NCI-H446 (cell line): ENCODE measurements at places on chromosomes 12 and 14.

DNA sequence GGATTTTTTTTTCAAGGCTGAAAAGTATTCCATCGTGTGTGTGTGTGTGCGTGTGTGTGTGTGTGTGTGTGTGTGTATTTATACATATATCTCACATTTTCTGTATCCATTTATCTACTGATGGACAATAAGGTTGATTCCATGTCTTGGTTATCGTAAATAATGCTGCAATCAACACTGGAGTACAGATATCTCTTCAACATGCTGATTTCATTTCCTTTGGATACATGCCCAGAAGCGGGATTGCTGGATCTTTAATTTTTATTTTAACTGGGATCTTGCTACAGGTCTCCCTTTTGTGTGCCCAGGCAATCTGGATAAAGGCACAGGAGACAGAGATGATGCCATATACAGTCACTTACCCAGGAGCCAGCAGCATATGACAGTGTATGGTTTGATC is 338.1 kb downstream of the SOX5 start:
- peak; percentile 48 for DNase-seq

- no peak for DNase-seq
Measured at GRCh38 chr12:89494411-89495231, 30.0 kb downstream of the GALNT4 start.

- DNase-seq = no peak
Measured at GRCh38 chr12:3097186-3097804, 20.1 kb downstream of the TSPAN9 start.

- DNase-seq = no peak
Measured at GRCh38 chr12:125968413-125968812, 903.2 kb downstream of the AACS start.

DNA sequence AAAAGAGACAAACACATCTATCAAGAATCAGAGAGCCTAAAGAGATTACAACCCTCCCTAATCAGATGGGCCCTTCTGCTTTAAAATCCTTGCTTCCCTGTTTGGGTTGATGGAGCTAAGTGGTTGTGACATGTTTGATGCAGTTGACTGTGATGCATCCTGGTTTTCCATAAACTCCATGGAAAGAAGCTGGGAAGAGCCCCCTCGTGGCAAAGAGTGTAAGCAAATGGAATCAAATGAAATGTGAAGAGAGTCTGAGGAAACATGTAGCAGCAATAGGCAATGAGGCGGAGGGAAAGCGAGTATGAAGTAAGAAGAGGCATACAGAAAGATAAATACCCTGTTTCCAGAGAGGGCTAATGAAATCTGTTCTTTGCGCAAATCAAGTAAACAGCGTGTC is 70.4 kb upstream of the SLCO1C1 start:
- peak; percentile 37 for DNase-seq

DNA sequence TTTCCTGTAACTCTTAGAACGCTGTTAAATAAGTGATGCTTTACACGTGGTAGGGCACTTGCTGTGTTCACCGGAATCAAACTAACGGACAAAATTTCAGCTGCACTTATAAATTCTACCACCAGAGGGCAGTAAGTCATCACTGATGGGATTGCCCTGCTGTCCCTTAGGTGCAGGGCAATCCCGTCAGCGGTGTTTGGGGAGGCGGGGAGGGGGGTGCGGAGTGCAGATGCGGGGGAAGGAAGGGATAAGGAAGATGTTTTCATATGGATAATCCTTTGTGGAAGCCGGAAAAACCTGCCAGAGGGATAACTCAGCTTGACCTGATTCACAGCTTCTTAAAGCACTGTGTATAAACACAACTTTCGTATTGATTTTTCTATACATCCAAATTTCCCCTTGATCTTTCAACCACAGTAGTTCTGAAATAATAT is 21.7 kb upstream of the SLC10A1 start:
- DNase-seq = peak; percentile 87

- no peak for DNase-seq
Measured at GRCh38 chr12:5140190-5140589, 96.5 kb downstream of the KCNA5 start.

GRCh38 chr14:49962621-49963020 is 69.7 kb downstream of the ARF6 start:
- no peak for DNase-seq

DNA sequence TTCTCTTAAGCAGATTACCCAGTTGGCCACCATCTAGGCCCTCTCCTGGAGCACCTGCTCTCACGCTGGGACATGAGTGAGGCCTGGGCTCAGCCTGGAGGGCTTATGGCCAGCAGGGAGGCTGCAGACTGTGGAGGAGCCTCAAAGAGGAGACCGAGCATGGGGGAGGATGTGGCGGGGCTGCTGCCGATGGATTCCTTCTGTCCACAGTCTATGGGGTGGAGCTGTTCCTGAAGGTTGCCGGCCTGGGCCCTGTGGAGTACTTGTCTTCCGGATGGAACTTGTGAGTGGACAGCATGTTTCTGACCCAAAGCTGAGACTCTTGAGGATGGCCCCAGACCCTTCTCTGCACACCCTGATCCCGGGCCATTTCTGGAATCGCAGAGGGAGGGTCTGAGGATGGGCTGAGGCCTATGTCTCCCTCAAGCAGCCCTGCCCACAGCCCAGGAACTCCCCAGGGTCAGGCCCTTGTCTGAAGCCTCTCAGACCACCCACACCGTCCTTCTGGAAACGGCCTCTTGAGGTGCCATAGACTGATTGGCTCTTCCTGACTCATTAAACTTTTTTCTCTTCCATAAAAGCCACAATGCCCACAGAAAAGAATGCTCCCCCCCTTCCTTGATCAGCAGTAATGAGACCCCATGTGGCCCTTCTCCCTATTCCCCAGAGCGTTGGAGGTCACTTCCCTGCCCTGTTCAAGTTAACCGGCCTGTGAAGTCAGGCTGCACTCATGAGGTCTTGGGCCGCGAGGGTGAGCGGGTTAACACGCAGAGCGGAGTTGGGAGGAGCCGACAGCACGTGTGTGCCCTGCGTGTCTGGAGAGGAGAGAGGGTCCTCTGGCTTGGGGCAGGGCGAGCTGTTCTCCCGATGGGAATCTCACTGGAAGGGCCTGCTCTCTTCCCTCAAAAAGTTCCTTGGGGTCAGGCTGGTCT is 49.0 kb downstream of the SLC8B1 start:
- DNase-seq = no peak

DNA sequence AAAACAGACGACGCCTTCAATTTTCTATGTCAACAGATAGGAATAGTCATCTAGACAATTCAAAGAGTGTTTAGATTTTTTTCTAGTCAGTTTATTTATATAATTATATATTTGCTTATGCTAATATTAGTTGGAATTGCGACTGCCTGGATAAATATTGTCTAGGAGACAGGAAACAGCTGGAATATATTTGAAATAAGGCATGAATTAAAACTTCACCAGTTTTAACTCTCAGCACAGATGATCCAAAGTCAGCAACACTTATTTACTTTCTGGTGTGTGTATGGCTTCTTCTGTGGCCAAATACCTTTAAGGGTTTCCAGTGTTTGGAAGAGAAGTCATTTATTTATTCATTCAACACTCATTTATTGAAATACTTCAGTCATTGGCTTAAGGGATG is 1215.4 kb upstream of the USP15 start:
- no peak for DNase-seq

DNA sequence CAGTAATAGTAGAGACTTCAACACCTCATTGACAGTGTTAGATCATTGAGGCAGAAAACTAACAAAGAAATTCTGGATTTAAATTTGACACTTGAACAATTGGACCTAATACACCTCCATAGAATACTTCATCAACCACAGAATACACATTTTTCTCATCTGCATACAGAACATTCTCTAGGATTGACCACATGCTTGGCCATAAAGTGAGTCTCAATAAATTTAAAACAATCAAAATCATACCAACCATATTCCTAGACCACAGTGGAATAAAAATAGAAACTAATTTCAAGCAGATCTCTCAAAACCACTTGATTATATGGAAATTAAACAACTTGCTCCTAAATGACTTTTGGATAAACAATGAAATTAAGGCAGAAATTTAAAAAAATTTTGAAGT is 82.3 kb downstream of the SLC38A4 start:
- DNase-seq = no peak

DNA sequence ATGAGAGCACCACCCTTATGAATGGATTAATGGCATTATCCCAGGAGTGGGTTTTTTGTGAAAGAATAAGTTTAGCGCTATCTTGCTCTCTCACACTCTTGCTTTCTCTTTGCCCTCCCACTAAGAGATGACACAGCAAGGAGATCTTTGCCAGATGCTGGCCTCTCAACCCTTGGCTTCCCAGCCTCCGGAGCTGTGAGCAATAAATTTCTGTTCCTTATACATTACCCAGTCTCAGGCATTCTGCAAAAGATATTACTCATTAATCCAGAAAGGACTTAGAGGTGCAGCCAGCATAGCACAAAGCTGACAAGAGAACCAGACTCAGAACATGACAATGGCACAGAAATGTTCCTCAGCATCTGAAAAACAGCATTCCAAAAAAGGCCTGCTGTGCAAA is 190.6 kb downstream of the ITPR2 start:
- DNase-seq = no peak

- DNase-seq = no peak
Measured at GRCh38 chr14:105399466-105399775, 1.1 kb downstream of the TEX22 start.

GRCh38 chr14:75290851-75291250 is 12.2 kb downstream of the FOS start:
- DNase-seq = no peak

DNA sequence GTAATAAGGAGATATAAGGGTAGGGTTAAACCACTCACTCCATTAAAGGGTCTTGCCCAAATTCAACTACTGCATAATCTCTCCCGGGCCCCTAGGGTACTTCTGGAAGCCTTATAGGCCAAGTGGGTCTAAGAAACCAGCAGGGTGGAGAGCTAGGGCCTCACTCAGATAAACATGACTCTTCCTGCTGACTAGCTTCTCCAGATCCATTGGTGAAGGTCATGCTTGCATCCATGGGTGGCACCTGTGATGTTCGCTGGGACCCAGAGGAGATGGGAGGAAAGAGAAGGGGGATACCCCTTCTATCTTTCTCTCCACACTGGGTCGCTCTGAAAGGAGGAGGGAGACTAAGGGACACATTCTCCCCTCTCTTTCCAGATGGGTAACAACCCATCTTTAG is 36.1 kb upstream of the HIGD1C start:
- DNase-seq = no peak

DNA sequence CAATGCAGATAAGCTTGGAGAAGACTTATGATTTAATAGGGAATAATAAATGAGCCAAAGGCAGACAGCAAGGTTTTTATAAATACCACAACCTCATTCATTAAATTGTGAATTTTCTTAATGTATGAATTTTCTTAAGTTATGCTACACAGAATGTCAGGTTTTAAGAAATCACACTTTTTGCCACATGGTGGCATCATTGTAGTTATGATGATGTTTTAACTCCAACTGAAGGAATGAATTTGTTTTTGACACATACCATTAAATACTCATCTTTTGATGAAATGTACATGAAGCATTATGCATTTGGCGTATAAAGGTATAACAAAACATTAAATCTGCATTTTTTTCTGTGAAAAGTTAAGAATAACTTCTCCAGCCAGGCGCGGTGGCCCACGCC is 524.1 kb upstream of the FBXO33 start:
- no peak for DNase-seq

DNA sequence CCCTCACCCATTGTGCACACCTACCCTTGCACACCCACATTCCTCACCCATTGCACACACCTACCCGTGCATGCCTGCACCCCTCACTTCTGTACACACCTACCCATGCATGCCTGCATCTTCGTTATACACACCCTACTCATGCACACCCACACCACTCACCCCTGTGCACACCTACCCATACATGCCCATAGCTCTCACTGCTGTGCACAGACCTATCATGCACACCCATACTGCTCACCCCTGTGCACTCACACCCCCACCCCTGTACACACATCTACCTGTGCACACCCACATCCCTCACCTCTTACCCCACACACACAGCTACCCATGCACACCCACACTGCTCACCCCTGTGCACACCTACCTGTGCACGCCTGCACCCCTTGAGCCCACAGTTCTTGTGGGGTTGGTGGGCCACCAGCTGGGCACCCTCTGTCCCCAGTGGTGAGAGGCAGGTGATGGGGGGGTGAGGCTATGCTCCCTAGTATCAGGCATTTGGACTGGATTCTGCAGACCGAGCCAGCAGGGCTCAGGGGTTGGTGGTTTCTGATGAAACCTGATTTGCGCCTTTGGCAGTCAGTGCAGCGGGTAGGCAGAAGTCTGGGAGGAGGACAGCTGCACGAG is 15.6 kb downstream of the CEP170B start:
- no peak for DNase-seq

GRCh38 chr12:111041091-111041490 is 120.7 kb upstream of the MYL2 start:
- no peak for DNase-seq

GRCh38 chr14:69855180-69855832 is 23.9 kb upstream of the SMOC1 start:
- no peak for DNase-seq

DNA sequence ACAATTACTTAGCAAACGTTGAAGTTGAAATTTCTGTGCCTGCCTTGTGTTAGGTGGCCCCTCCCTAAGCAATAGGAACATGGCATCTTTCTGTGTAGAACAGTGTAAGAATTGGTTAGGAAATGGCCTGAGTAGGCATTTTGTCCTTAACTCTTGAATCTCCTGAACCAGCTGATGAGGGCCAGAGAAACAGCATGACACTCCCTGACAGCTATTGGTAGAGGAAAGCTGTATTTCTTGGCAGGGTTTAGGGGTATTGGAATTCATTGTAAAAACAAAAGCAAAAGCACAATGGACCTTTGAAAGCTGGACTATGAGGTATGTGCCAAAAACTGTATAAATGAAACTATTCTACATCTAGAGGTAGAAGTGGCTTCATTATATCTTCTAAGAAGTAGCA is 40.6 kb upstream of the LRTM2 start:
- DNase-seq = no peak

DNA sequence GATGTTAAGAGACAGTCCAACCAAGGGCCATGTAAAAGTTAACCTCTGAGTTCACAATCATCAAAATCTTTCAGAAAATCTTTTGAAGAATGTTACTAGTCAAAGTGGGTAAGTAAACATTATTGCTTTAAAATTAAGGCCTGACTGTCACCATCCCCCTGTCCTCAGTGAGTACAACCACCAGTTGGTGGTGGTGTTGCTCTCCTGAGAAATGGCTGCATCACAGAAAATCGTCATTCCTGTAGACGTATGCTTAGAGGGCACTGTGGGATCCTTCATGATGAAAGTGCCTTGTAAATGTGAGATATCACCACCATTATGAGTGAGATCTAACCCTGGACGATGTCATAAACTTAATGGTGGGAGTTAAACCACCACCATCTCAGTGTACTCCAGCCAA is 451.2 kb downstream of the RPS29 start:
- DNase-seq = no peak

- DNase-seq = no peak
Measured at GRCh38 chr12:24697295-24697694, 251.6 kb downstream of the BCAT1 start.

- DNase-seq = no peak
Measured at GRCh38 chr12:120290609-120291305, 946 bp downstream of the RNU4-2 start.

GRCh38 chr14:94448071-94448808 is 4.4 kb downstream of the SERPINA11 start:
- no peak for DNase-seq

GRCh38 chr12:89729946-89730459 is 21.4 kb upstream of the ATP2B1 start:
- no peak for DNase-seq
